ENCODE measurements at places on chromosomes 3 and 15.
A peak's percentile ranks its signal among the peaks of the same experiment; 100 is the strongest.

DNA sequence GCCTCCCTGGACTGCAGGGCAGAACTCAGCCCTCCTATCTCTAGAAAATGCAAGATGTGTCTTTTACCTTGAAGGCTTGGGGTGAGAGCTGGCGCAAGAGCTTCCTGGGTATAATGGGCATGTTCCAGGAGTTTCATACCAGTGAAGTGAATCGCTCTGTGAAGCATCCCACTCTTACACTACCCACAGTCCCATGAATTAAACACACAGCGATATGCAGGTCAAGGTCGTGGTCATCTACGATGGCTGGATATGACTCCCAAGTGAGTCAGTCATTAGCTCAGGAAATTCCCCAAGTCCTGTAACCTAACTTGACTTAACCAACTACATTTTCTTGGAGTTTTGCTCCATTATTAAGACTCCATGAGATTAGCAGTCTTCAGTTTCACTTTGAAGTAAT, 439.7 kb downstream of the NTRK3 start:
- DNase-seq: peak; percentile 93

GRCh38 chr3:99351122-99351521, 287.3 kb upstream of the COL8A1 start:
- no peak for DNase-seq

DNA sequence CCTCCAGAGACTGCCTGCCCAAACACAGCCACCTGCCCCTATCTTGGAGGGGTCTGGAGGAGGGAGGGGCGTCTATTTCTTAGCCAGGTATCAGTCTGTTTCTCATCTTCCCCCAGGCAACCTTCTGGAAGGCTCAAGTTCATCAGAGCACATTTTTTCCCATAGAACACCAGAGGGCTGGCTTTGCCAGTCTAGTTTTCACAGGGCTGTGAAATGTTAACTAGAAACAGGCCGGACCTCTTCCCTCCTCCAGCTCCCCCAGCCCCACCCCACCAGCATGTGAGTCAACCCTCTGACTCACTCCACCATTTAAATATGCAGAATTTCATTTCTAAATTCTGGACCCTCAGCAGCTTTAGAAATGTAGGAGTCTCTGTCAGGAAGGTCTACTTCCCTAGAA, 66.9 kb downstream of the SLCO2A1 start:
- DNase-seq: peak; percentile 42

DNA sequence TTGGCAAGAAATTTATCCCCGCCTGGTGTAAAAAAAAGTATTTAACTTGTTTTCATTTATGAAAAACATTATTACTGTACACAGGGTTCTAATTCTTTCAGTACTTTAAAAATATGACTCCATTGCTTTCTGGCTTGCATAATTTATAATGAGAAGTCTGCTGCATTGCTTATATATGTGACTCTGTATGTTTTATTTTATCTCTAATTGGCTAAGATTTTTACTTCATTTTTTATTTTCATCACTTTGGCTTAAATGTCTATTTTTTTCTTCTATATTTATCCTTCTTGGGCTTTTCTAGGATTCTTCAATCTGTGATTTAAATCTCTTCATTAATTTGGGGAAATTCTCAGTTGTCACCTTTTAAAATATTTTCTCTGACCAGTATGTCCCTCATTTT, 636.6 kb upstream of the NR2F2 start:
- DNase-seq: no peak

- no peak for DNase-seq
These were observed 4.3 kb upstream of the NR2C2 start for GRCh38 chr3:14943042-14943441.

- no peak for DNase-seq
These were observed 6.1 kb upstream of the EIF2B5 start for GRCh38 chr3:184129012-184129411.

All from HS-5 (cell line).